ENCODE measurements at places on chromosomes 11 and 22.
A peak's percentile ranks its signal among the peaks of the same experiment; 100 is the strongest.

DNA sequence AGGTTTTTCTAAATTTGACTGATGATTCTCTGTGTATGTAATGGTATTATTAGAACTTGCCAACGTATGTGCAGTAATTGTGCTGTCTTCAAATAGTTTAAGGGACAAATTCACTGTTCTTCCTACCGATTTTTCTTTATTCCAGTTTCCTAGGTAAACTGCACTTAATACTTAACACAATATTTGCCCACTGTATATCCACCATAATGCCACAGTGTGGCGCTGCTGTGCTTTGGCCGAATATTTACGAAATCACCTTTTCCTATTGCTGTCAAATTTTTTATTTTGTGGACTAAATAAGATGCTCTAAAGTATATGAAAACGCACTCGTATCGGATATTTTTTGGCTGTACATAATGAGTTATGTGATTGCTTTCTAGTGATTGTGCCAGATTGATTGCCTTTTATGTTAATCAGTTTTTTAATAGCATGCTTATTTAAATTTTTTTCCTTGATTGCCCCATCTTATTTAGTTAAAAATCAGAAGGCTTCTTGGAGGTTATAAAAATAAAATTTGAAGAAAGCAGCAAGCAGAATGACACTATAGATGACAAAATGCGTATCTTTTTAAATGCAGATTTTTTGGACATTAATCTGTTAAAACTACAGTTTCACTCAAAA is 10.5 kb downstream of the AASDHPPT start:
- H3K27ac ChIP-seq = no peak overlapping the region
- peaks cover 29% of the 10 kb centered on the region for H3K4me1 ChIP-seq
- H3K27me3 ChIP-seq = no peaks in the 10 kb centered on the region
- peak overlapping the region; percentile 22 for H3K4me3 ChIP-seq
- DNase-seq = peak; percentile 21

DNA sequence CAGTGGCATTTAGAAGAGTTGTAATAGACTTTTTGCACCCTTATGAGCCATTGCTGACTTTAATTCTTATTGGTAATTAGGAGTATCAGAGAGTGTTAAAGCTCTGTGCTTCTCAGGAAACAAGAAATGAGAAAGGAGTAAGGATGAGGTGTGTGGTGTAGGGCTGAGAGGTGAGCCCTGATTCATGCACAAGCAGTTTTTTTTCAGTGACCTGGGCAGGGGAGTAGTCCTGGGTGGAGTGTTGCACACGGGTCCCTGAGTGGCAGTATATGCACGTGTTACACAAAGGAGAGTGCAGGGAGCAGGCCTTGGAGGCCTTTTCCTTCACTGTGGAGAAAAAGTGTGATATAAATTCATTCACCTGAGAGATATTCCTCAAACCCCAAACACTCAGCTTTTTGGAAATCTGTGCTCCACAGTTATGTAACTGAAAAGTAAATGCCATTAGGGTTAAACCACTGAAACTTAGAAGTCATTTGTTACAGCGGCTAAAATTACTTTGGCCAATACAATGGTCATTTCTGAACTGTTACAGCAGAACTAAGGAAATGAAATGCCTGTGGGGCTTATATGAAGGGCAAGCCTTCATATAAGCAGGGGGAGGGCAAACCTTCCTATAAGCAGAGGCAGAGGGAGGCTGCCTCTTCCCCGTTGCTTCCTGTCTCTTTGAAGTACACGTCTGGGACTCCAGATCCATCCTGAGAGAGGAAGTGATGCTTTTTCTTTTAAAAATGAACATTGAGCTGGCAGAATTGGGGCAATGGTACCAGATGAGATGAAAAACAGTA is 62.6 kb upstream of the OLFML1 start:
- no peak overlapping the region for H3K27ac ChIP-seq
- H3K36me3 ChIP-seq = no peaks in the 10 kb centered on the region
- no peaks in the 10 kb centered on the region for H3K27me3 ChIP-seq
- peak overlapping the region; percentile 8 for H3K4me3 ChIP-seq
- peaks cover 9% of the 10 kb centered on the region for H3K4me1 ChIP-seq

DNA sequence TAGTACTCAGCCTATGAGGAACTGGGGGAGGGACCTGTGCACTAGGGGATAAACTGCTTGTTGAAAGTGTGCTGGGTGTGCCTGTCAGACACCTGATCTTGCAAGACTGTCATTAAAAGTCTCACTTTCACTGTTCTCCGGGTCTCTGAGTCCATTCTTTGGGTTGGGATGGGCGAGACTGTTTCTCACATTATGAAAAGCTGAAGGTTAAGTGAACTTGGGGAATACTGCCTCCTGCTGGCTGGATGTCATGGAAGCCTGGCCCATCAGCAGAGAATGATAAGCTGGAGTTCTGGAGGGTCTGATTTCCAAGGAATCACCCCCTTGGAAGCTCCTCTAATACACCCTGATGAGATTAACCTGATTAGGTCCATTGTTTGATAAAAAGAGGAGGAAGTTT is 9.0 kb upstream of the VPREB1 start:
- DNase-seq = peak; percentile 17
- no peaks in the 10 kb centered on the region for H3K36me3 ChIP-seq
- H3K4me1 ChIP-seq = no peaks in the 10 kb centered on the region
- H3K27ac ChIP-seq = no peak overlapping the region
- no peak overlapping the region for H3K4me3 ChIP-seq

- H3K36me3 ChIP-seq = no peaks in the 10 kb centered on the region
- H3K27ac ChIP-seq = no peak overlapping the region
These were observed 74.1 kb upstream of the CSNK2A3 start for GRCh38 chr11:11427140-11427539.

GRCh38 chr11:127710831-127711230 is 710.3 kb upstream of the KIRREL3 start:
- no peak overlapping the region for H3K27ac ChIP-seq
- H3K36me3 ChIP-seq = no peaks in the 10 kb centered on the region
- no peak overlapping the region for H3K4me3 ChIP-seq
- H3K27me3 ChIP-seq = no peaks in the 10 kb centered on the region
- no peaks in the 10 kb centered on the region for H3K4me1 ChIP-seq

DNA sequence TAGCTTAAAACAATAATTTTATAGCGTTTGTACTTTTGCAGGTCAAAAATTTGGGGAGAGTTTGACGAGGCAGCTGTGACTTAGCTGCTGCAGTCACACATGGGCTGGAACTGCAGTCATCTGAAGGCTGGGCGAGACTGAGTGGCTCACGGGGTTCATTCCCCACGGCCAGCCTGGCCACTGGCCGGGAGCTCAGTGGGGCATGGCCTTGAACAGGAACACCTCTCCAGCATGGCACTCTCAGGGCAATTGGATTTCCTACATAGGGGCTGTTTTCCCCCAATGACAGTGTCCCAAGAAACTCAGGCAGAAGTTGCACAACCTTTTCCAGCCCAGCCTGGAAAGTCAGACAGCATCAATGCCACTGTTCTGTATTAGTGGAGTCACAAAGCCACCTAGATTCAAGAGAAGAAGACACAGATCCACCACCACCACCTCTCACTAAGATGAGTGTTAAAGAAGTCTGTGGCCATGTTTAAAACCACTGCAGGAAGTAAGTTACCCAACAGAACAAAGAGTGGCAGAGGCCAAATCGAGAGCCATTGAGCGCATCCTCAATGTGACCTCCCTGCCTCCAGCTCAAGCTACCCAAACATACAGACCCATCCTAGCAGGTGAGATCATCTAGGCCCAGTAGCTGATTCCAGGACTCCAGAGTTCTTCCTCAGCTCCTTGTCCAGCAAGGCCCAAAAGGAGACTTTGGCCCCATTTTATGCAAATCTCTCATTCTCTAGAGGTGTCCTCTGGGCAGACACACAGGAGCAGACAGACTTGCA is 618.7 kb upstream of the CADM1 start:
- no peaks in the 10 kb centered on the region for H3K4me1 ChIP-seq
- no peak overlapping the region for H3K27ac ChIP-seq
- no peaks in the 10 kb centered on the region for H3K36me3 ChIP-seq
- DNase-seq = no peak
- no peaks in the 10 kb centered on the region for H3K27me3 ChIP-seq
- no peak overlapping the region for H3K4me3 ChIP-seq

DNA sequence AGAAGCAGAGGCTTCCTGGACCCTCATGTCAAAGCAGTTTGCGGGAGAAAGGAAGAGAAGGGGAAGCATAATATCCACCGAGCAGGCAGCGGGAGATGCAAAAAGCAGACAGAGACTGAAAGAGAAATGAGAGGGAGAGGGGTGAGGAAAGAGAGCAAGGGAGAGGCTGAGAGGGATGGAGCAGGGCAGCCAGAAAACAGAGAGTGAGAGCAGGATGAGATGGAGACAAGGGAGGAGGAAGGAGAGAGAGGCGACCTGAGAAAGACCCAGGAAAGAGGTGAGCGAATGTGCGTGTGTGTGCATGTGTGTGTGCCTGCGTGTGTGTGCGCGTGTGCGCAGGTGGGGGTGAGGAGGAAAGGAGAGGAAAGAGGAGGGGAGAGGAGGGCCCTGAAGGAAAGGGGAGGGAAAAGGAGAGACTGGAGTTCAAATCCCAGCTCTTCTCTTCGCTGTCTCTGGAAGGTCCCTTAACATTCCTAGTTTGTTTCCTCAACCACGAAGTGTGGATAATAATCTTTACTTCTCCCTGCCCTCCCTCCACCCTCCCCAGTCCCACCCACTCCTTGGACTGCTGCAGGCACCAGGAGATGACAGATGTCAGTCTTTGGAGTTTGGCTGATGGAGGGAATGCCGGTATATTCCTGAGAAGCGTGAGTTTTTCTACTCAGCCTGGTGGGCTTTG is 67.9 kb downstream of the ISX start:
- H3K4me3 ChIP-seq = no peak overlapping the region
- H3K36me3 ChIP-seq = no peaks in the 10 kb centered on the region
- H3K27me3 ChIP-seq = no peaks in the 10 kb centered on the region
- H3K4me1 ChIP-seq = no peaks in the 10 kb centered on the region
- DNase-seq = no peak

GRCh38 chr11:9377036-9377435 is 7.4 kb upstream of the IPO7 start:
- no peak overlapping the region for H3K27ac ChIP-seq
- DNase-seq = no peak
- H3K4me1 ChIP-seq = no peaks in the 10 kb centered on the region
- no peaks in the 10 kb centered on the region for H3K36me3 ChIP-seq

GRCh38 chr22:37559901-37560607 is at the start of gene CDC42EP1:
Gene CDC42EP1, plus strand, starts transcription at chr22:37560480. Its CDS starts 5,870 bp downstream, at chr22:37566350.
- H3K4me1 ChIP-seq = peaks cover 18% of the 10 kb centered on the region
- no peaks in the 10 kb centered on the region for H3K36me3 ChIP-seq
- H3K4me3 ChIP-seq = no peak within 1 kb of the TSS
- peaks cover 17% of the 10 kb centered on the region for H3K27me3 ChIP-seq

- no peak for DNase-seq
- peaks cover 20% of the 10 kb centered on the region for H3K4me1 ChIP-seq
- peaks cover under 1% of the 10 kb centered on the region for H3K27me3 ChIP-seq
- H3K36me3 ChIP-seq = no peaks in the 10 kb centered on the region
- H3K27ac ChIP-seq = no peak overlapping the region
- peak overlapping the region; percentile 43 for H3K4me3 ChIP-seq
These were observed 3.8 kb downstream of the SRSF8 start for GRCh38 chr11:95070471-95070870.

DNA sequence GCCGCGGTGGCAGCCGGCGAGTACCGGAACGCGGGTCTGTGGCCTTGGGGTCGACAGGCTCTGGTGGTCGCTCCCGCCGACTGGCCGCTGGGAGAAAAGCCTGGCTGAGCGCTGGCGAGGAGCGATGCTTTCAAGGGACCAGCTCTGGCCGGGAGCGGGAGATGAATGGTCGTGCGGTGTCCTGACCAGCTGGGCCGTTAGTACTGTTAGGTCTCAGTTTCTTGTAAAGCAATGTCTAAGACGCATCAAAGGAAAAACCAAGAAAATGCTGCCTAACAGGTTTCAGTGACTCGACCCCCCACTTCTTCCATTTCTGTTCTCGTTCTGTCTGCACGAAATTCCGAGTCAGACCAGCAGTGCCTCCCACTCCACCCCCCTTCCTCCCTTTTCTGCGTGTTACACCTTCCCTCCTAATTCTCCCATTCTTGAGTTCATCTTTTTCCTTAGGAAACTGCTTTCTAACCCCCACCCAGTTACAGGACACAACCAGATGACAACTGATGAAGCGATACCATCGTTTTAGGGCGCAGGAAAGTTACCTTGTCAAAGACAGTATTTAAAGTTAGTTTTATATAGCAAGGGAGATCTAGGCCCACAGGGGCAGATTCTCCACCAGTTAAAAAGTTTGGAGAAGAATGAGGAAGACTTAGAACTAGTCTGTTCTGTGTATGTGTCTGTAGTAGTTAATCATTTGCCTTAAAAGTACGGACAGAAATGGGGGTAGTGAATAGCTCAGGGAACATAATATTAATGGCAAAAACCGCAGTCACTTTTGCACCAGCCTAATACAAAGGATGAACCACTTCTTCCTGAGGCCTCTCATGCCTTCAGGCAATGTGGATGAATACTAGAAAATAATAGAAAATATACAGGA is 1.0 kb downstream of the CUL5 start:
- H3K27me3 ChIP-seq = no peaks in the 10 kb centered on the region
- peak; percentile 10 for DNase-seq
- peak overlapping the region; percentile 90 for H3K27ac ChIP-seq
- peaks cover 5% of the 10 kb centered on the region for H3K36me3 ChIP-seq
- peak overlapping the region; percentile 98 for H3K4me3 ChIP-seq

DNA sequence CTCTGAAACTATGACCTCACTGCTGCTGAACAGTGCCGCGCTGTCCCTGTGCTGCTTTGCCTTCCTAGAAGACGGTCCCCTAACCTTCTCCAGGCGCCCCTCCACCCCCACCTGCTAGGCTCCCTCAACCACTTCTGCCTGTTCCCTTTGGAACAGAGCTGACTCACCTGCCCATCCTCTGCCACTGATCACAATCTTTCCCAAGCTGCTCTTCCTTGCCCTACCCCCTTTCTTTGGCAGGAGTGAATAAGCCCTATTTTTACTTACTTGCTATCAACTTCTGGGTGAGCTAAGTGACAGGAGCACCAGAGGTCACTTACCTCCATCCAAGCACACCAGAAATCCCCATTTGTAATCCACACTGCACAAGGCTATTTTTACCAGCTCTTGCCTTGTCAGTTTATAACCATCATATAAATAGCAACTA is 116.0 kb upstream of the BID start:
- no peaks in the 10 kb centered on the region for H3K27me3 ChIP-seq
- no peak for DNase-seq
- peaks cover 65% of the 10 kb centered on the region for H3K36me3 ChIP-seq

DNA sequence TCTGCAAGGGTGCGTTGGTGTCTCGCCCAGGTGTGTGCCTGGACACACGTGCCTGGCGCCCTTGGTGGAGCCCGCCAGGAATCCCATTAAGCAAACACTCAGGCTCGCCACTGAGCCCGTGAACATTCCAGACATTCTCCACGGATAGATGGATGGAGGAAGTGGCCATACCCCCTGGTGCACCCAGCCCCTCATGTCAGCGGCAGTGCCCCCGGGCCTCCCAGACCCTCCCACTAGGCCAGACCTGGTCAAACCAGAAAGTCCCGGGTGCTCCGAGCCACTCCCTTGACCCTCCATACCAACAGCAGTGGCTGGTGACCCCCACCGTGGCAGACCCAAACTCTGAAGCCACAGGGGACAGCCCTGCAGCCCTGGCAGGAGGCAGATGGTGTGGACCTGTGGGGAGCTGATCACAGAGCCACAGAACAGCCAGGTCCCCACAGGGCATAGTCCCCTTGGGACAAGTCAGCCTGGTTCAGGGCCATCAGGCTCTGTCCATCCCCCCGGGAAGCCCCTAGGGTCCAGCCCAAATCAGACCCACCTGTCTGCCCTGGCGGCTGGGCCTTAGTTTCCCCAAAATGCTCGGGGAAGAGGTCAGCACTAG is 1.9 kb downstream of the EPS8L2 start:
- H3K27ac ChIP-seq = no peak overlapping the region
- H3K36me3 ChIP-seq = no peaks in the 10 kb centered on the region
- no peak overlapping the region for H3K4me3 ChIP-seq
- H3K27me3 ChIP-seq = no peaks in the 10 kb centered on the region
- H3K4me1 ChIP-seq = peaks cover 14% of the 10 kb centered on the region
- no peak for DNase-seq

Measured in CD4-positive, CD25-positive, alpha-beta regulatory T cell (primary cell).